ENCODE measurements at places on chromosomes 1 and 21.

DNA sequence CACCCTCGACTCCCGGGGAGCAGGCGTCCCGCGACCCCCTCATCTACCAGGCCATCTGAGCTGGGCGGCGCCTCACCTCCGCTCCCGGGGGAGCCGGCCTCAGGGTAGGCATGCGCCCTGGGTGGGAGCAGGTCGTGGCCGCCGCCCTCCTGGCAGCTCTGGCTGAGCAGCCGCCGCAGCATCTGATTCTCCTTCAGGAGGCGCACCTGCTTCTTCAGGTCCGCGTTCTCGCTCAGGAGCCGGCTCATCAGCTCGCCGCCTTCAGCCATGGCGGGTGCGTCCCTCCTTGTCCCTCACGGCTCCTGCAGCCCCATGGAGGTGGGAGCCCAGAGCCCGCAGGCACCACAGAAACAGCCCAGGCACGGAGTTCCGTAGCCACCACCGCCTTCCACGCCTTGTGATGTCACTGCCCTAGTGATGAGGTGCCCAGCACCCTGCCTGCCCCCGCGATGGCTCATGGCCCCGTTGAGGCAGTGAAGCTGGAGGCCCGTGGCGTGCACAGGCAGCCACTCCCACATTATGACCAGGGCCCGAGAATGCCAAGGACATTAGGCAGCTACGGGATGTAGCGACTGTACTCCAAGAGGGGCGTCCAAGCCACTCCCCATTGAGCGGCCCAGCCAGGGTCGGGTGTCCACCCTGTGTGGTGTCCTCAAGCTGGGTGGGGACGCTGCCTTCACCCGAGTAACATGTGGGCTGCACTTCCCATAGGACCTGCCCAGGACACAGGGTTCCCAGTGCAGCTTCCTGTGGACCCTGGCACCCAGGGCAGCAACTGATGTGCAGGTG, 1.5 kb downstream of the SPATC1L start:
- DNase-seq: no peak

GRCh38 chr1:154408174-154408777, 3.1 kb downstream of the IL6R start:
- no peak for DNase-seq

DNA sequence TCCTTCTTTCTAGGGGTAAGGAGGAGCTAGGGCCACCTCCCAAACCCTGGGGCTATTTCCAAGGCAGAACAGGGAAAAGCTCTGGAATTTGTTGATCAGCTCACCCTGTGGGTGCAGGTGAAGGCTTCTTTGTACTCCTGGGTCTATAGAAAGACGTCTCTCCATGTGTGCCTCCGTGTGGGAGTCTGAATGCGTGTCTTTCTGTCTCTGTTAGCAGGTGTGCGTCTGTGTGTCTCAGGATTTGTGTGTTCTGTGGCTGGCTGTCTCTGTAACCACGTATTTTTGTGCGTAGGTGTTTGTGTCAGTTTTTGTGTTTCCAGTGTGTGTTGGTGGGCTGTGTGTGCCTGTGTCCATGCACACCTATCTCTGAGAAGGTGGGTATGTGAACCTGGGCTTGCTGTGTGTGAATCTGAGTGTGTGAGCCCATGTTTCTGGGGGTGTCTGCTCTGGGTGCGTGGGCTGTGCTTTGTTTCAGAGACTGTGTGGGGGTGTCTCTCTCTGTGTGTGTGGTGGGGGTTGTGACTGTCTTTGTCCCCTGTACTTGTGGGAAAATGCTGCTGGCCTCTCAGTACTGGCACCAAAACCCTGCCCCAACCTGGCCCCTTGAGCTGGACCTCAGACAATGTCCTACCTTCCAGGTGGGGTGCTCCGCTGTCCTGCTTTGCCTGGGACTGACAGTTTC, 12.7 kb upstream of the ETV3L start:
- no peak for DNase-seq

DNA sequence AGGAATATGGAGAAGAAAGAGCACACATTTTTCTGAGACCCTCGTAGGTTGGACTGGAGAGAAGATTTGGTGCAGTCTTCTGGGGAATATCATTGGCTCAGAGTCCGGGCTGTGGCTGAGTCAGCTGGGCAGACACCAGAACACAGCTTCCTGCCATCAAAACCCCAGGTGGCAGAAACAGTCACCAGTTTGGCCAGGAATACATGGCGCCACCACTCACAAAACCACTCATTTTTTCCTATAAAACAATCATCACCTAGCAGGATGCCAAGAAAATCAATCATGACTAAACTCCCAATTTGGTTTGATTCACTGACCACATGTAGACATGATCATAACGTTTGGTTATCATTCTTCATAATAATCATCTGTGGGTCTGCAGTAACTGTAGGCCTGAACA, 178.1 kb upstream of the PBX1 start:
- DNase-seq: no peak

DNA sequence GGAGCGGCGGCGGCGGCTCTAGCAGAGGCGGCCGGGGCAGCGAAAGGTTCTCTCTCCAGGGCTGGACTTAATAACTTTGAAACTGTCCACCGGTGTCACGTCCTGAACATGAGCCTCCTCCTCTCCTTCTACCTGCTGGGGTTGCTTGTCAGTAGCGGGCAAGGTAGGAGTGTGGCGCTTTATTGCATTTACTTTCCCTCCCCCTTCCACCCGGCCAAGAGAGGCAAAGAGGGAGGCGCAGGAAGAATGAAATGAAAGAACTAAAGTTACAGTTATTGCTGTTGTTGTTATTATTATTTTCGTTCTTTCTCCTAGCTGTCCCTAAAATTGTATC, 214 bp downstream of the NCAM2 start:
- no peak for DNase-seq

- DNase-seq: no peak
These were observed 13.2 kb upstream of the PLXNA2 start for GRCh38 chr1:208257351-208257750.

GRCh38 chr1:194857413-194857812, 1671.0 kb upstream of the B3GALT2 start:
- DNase-seq: no peak

GRCh38 chr1:33297911-33298622, 22.8 kb downstream of the A3GALT2 start:
- no peak for DNase-seq

DNA sequence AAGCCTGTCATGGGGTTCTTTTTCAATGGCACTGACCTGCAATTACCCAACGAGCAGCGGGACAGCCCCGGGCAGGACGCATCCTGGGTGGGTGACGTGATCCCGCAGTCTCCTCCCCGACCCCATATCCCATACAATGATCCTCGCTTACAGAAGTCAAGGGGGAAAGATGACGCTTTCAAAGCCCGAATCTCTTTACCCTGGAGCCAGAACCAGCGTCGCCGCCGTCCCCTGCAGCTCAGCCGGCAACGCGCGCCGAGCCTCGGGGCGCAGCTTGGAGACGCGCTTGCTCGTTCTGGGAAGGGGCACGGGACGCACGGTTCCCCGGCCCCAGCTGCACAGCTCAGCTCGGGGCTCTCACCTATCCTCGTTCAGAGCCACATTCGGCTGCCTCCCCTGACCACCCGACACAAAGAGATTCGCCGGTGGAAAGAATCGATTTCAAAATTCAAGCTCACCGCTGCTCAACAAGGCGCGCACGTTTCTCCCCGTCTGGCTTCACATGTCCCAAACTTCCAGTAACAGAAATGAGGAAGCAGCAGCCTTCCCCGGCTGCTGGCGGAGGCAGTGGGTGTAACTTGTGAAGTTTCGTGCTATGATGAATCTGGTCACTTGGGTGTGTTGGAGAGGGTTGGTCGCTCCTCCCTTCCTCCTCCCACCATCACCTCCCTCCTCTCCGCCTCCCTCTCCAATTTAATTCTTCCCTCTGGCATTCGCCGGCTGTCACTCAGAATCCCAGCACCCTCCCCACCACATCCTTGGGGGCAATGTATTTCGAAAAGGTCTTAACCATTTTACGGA, at the start of gene TIAM1:
Gene TIAM1, minus strand, starts transcription at position 582 of the 801 bp plus-strand sequence. CDS start 77,289 bp downstream, outside the sequence.
- DNase-seq: peak; percentile 62

DNA sequence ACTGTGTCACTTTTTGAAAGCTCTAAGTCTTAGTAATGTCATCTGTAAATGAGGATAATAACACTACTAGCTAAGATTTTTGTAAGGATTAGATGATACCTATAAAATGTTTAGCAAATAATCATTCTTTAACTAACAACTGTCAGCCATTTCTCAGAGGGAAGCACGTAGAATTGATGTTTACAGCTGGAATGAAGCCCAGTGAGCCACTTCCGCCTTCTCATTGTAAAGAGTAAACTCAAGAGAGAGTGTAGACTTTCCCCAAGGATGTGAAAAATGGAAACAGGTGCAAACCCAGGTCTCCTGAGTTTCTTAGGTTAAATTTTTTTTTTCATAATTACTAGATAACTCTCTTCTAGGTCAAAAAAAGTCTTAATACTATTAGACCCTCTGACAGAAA, 4.9 kb downstream of the GREM2 start:
- DNase-seq: no peak

DNA sequence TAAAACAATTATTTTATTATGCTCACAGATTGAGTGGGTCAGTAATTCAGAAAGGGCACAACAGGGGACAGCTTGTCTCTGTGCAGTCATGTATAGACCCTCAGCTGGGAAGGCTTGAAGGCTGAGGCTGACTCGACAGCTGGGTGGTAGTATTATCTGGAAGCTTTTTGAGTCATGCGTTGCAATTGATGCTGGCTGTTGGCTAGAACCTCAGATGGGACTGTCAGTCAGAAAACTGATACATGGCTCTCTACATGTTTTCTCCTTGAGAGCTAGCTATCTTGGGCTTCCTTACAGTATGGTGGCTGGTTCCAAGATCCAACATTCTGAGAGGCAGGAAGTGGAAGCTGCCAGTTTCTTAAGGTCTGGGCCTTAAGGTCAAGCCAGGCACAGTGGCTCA, 61.5 kb upstream of the SELENON start:
- DNase-seq: no peak

GRCh38 chr1:78061825-78062523, 16.2 kb downstream of the GIPC2 start:
- DNase-seq: no peak

DNA sequence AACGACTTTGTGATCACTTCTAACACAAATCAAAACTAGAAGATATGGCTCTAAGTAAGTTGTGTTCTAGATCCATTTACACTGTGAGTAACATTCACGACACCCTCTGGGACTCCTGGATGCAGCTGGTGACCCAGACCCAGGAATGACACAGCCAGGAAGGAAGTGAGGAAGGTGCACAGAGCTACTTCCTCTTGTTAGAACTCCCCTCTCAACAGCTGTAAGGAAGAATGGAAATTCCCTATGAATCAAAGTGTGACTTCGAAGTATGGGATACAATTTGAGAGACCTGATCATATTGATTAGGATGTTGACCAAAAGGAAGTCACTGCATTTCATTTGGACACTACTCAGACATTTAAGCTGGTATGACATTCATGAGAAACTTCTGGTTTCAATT, 185.3 kb downstream of the NRIP1 start:
- no peak for DNase-seq

GRCh38 chr21:23356905-23357304, 2250.4 kb downstream of the MRPL39 start:
- DNase-seq: no peak

DNA sequence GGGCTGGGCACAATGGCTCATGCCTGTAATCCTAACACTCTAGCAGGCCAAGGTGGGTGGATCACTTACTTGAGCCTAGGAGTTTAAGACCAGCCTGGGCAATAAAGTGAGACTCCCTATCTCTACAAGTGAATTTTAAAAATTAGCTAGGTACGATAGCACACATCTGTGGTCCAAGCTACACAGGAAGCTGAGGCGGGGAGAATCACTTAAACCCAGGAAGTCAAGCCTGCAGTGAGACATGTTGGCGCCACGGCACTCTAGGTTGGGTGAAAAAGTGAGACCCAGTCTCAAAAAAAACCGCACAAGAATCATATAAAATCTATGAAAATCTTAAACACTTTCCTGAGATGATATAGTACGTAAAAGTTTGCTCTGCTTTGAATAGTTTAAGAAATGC, 30.2 kb downstream of the DBT start:
- DNase-seq: no peak

GRCh38 chr1:37673920-37674319, 18.4 kb upstream of the CDCA8 start:
- peak; percentile 84 for DNase-seq

DNA sequence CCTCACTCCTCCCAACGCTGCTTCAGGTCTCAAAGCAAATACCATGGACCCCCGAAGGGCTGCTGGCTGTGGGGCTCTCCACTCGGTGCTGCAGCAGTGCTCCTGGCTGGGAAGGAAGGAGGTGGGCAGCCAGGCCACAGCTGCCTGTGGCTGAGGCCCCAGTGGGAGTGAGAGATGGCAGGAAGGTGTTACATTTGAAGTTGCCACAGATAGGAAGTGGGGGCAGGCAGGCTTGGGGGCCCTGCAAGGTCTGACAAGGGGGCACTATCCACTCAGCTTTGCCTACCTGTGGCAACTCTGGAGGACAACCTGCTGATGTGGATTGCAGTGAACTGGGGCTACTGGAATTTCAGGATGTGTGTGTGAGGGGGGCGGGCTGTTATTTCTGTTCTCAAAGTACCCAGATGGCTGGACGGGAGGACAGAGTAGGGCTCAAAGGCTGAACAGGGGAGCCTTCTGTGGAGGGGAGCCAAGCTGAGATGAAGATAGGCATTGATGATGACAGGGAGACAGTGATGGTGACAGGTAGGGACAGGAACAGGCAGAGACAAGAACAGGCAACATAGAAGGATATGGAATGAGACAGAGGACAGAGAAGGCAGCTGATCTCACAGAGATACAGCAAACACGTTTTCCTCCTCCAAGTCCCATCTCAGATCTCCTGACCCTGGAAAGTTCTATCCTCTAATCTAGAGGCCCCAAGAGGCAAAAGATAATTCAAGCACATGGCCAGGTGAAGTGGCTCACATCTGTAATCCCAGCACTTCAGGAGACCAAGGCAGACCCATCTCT, 1.8 kb downstream of the ZNF683 start:
- no peak for DNase-seq

DNA sequence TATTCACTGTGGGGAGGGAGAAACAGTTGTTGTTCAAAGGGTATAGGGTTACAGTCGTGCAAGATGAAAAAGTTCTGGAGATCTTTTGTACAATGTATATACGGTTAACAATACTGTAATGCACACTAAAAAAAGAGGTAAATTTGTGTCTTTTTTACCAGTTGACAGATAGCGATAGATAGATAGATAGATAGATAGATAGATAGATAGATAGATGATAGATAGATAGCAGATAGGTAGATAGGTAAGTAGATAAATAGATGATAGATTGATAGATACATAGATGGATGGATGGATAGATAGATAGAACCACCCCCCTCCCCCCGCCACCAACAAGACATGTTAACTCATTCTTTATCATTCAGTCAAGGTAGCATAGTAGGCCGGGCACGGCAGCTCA, 10.2 kb downstream of the S100A16 start:
- no peak for DNase-seq

DNA sequence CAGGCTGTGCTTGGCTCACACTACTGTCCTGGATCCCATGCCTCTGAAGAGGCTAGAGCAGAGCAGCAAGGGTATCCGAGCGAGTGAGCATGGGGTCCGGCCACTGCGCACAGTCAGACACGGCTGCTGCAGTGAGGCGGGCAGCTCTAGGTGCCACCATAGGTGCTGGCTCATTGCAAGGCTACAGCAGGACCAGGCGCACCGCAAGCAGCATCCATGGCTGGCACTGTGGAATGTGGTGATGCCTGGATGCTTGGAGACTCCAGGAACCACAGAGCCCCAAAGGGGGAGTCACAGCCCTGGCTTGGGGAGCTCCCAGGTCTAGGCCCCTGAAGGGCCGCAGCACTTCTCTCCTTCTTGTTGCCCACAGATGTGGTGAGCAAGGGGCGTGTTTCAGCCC, 47.2 kb downstream of the ATP6V1G3 start:
- no peak for DNase-seq

GRCh38 chr1:232704694-232705680, 75.1 kb upstream of the SIPA1L2 start:
- no peak for DNase-seq

Measured in stimulated activated CD4-positive, alpha-beta T cell treated with anti-CD3 and anti-CD28 coated beads, Interleukin-15, amount 100 ng/mL, for 24 hours (primary cell).